ENCODE measurements at places on chromosomes 16 and 17.

DNA sequence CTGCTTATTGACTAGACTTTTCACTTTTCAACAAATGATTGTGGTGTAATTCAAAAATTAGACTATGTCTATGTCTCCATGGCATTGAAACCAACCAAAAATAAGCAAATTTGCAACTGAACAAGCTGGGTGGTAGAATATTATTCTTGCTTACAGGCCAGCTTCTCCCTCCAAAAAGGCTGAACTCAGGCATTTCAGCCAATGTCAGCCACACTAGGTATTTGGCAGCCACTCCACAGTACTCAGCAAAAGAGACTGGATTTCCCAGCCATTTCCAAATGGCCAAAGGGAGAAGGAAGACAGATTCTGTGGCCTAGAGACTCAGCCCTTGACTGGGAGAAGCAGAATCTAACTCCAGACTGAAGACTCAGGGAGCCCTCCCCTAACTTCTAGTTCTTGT, 121.8 kb upstream of the IRX5 start:
- no peak for DNase-seq

- DNase-seq, result no peak
Observed at GRCh38 chr17:72618001-72618509, 474.4 kb downstream of the SLC39A11 start.

DNA sequence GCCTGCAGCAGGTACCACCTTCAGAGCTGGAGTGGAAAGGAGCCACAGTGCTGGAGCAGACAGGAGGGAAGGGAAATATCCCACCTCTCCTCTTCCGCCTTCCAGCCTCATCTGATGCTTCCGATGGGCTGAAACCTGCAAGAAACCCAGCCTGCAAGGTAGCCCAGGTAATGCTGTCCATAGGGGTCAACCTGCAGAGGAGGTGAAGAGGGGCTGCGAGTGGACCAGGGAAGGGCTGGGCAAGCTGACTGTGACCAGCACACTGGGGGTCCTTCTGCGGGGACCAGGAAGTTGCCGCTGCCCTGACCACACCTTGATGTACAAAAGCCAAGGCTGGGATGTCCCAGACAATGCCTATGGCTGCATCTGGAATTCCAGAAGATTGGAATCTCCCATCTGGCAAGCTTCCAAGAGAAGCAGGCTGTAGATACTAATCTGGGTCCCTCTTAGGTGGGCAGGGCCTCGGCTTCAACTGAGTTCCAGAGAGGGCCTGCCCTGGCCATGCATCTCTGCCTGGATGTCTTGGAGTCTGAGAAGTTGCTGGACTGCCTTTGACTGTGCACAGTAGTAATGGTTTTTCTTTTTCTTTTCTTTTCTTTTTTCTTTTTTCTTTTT, 5.8 kb downstream of the FOXL1 start:
- no peak for DNase-seq

DNA sequence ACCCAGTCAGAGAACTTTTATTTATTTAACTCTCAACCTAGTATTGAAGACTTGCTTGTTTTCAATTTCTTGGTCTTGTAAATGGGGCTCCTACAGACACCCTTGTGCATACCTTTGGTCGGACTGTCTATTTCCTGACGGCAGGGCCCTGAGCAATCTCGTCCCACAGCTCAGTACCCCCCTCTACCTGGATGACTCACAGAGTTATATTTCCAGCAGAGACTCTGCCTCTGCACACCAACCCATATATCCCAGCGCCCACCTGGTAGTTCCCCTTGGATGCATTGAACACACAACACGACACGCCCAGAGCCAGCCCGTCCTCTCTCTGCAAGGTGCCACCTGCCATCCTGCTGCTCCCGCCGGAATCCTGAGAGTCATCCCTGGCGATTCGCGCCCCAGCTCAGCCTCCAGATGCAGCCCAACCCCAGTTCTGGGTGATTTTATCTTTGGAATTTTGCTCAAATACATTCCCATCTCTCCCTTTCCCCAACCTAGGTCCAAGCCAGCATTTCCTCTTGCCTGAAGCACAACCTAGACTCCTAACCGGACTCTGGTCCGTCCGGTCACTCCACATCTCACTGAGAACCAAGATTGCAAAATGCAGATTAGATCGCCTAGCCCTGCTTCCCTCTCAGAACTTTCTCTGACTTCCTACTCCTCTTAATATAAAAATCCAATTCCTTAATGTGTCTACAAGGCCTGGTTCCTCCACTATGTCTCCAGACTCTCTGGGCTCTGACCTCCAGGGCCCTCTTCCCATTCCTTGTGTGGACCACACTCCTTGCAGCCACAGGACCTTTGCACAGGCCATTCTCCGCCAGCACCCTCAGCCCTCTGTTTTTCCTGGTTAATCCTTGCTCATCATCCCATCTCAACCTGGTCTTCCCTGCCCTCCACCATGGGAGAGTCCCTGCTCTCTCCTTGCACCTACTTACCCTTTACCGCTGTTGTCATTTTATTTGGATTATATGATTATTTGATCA, 129.2 kb downstream of the SEC14L1 start:
- DNase-seq, result no peak

DNA sequence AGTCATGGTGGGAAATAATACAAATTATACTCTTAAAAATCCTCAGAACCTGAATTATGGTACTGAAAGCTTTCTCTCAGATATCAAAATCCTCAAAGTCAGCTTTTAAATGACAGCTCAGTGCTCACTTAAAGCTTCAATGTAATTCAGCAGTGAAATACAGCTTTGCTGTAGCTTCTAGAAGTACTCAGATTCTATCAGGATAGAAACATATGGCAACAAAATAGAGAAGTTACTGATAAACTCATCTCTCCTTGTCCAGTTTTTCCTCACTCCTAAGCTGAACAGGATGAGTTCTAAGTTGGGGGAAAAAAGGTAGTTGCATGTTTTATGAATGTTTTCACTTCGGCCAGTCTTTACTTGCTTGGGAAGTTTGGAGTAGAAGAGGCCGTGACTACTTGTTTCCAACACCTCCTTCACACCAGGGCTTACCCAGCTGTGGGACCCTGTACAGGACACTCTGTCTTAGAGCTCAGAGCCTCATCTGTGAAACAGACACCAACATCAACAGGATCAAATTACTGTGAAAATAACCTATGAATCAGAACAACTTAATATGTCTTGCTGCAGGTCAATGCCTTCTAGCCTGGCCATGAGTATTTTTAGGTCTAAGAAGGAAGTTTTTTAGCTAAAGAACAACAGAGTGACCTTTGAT, 30.2 kb downstream of the OGFOD1 start:
- DNase-seq, result no peak

GRCh38 chr16:48537909-48538745, 71.9 kb downstream of the N4BP1 start:
- no peak for DNase-seq

DNA sequence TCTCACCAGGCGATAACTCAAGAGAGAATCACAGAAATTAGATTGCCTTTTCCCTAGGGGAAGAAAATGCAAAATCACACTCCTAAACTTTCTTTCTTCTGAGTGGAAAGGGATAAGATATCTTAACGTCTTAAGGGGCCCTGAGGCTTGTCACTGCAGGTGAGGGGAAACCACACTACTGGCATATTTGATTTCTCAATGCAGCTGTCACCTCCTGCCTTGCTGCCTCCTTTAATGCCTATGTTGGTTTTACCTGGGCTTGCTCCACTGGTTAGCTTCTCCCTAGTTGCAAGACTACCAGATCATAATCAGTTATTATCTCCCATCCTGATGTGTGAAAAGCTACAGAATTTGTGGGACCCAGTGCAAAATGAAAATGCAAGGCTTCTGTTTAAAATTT, 4.5 kb upstream of the HERPUD1 start:
- no peak for DNase-seq

DNA sequence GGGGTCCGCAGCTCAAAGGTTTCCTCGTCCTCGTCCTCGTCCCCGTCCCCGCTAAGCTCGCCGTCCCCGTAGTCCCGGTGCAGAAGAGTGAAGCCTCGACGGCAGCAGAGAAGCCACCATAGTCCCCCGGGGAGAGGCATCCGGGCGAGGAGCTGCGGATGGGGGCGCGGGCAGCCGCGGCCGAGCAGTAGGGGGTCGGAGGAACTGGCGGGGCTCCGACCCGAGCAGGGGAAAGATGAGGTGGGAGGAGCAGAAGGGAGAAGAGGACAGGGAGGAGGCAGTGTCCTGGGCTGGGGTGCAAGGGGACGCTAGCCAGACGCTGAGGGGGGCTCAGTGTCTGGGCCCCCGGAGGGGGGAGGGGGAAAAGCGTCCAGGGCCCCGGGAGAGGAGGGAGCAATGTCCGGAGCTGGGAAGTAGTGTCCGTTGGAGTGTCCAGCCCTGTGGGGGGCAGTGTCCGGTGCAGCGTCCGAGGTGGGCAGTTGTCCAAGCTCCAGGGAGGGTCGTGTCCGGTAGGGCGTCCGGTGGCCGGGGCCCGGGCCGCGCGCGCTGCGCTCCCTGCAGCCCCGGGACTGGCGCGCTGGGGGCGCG, at the start of gene PLEKHH3:
TSS of gene PLEKHH3 (minus strand) at position 571 of the 588 bp plus-strand sequence. CDS start at position 140, 431 bp downstream.
- no peak for DNase-seq

DNA sequence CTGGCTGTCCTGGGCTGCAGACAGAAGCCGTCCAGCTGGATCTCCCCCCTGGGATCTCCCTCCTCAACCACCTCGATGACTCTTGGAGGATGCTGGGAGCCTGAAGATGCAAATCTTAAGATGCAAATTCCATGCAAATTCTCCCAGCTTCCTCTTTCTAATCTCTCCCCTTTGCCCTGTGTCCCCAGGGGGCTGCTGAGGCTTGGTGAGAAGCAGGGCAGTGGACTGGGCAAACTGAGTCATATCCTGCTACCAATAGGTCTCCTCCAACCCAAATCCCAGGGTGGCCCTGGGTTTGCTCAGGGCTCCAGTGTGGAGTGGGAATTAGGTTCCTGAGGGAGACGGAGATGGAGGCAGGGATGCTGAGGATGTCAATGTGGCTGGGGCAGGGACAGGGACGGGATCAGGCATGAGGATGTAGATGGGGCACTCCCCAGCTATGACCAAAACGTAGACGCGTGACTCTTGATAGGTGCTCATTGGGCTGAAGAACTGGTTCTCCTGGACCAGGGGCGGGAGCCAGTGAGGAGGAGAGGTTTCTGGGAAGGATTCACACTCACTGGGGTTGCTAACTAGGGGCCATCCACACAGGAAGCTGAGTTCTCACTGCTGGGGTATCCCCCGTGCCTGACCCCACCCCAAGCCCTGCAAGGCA, 3.6 kb upstream of the ALOX12B start:
- no peak for DNase-seq

- DNase-seq, result no peak
Observed at GRCh38 chr17:2794111-2794803, 2.0 kb upstream of the RAP1GAP2 start.

GRCh38 chr17:45770632-45771270, 13.4 kb upstream of the CRHR1 start:
- no peak for DNase-seq

- DNase-seq, result no peak
Observed at GRCh38 chr17:77449373-77449907, 308.7 kb downstream of the SEC14L1 start.

DNA sequence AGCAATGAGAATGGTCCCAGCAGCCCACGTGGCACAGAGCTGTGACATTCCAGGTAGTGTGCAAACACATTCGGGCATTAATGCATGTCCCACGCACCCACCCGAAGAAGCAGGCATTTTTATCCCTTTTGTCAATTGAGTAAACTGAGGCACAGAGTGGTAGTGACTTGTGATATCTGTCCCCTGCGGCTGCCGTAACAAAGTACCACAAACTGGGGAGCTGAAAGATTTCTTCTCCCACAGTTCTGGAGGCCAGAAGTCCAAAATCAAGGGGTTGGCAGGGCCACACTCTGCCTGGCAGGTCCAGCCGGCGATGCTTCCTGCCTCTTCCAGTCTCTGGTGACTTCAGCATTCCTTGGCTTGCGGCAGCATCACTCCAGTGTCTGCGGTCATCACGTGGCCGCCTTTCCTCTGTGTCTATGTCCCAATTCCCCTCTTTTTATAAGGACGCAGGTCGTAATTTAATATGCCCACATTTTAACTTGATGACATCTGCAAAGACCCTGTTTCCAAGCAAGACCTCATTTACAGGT, 221.9 kb upstream of the GSE1 start:
- no peak for DNase-seq

DNA sequence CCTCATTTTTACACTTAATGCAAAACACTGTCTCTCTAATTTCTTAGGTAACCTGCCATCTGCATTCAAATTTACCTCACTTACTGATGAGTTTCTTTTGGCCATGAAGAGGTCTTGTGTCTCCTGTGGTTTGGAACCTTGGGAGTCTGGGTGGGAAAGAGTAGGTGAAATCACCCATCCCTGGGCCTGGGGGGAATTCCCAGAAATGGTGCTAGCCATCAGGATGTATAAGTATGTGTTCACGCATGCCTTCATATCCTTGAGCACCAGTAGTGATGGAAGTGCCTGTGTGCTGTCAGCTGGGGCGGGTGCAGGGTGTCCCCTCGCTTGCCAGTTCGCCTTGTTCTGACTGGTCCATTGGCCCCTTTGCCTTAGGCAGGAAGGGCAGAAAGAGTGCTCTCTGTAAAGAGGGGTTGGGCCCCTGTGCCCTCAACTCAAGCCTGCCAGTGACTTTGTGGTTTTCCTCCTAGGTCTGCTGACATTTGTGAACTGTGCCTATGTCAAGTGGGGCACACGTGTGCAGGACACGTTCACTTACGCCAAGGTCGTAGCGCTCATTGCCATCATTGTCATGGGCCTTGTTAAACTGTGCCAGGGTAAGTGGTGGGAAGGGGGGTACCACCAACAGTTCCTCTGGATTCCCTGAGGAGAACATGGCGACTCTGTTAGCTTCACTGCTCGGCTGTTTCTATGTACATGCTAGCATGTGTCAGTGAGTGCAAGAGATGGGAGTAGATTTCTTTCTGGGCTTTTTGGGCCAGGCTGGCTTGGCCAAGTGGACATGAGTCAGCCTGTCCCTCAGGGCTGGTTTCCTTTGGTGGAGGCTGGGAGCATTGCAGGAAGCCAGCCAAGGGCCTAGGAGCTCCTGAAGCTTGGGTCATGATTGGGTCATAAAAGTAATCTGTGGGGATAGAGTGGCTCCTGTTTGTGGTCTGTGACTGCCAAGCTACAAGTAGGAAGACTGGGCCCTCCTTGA, 23.2 kb downstream of the SLC7A6OS start:
- no peak for DNase-seq

DNA sequence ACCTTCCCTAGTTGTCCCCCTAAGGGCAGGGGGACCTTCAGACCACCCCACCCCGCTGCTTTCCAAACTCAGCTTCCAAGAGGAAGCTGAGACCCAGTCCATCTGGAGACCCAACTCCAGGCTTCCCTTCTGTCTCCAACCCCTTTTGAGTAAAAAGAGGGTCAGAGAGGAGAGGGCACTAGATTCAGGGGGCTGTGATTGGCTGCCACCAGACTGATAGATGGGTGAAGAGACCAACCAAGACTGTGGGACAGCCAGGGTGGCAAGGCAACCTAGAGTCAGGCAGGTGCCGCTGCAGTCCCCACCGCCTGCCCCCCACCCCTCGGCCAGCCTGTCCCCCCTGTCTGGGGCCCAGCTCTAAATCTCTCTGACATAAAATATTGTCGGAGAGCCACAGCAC, 92.5 kb downstream of the SDK2 start:
- no peak for DNase-seq
